ENCODE measurements at places on chromosomes 6 and 20.

- no peak for DNase-seq
Measured at GRCh38 chr20:50188879-50189680, 1.6 kb upstream of the CEBPB start.

DNA sequence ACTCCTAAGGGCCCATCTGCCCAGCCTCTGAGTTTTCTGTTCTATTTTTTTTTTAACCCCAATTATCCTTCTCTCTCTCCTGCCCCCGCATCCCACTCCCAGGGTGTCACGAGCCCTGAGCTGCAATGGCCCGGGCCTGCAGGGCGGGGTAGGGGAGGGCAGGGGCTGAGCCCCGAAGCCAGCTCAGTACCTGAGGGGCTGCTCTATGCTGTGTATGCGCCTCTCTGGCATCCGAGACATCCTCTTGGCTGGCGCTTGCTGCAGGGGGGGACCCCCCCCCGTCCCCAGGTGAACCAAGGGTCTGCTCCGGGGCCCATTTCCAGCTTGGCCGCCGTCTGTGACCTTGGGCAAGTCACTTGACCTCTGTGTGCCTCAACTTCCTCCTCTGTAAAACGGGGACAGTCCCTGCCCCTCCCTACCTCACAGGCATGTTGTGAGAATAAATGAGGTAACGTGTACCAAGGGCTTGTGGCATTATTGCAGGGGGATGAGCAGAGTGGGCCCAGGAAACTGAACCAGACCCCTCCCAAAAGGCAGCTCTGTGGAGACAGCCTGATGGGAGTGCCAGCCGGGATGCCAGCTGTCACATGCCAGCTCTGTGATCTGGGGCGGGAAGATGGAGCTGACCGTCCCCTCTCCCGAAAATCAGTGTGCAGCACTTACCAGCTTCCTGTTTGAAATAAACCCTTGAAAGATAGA is 13.0 kb upstream of the MYL9 start:
- DNase-seq = no peak

DNA sequence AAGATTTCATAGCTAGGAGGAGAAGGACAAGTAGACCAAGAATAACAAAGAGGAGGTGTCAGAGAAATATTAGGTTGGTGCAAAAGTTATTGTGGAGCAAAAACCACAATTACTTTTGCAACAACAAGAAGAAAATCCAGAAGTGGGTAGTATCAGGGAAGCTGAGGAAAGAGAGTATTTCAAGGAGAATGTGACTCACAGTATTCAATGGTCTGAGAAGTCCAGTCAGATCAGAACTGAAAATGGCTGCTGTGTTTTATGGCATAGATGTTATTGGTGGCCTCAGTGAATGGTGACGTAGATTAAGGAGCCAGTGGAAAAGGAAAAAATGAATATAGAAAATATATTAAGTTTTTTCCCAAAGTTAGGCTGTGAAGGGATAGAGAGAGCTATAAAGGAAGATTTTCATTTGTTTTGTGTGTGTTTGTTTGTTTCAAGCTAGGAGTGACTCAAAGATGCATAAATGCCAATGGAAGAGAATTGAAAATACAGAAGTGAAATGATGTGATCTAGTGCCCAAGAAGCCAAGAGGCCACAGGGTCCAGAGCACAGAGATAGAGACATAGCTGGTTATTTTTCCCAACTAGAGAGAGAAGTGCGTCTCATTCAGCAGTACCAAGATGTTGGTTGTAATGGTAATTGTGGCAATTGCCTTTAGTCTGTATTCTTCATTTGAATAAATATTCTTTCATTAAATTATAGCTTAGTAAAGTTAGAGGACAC is 112.8 kb downstream of the ADTRP start:
- DNase-seq = no peak

DNA sequence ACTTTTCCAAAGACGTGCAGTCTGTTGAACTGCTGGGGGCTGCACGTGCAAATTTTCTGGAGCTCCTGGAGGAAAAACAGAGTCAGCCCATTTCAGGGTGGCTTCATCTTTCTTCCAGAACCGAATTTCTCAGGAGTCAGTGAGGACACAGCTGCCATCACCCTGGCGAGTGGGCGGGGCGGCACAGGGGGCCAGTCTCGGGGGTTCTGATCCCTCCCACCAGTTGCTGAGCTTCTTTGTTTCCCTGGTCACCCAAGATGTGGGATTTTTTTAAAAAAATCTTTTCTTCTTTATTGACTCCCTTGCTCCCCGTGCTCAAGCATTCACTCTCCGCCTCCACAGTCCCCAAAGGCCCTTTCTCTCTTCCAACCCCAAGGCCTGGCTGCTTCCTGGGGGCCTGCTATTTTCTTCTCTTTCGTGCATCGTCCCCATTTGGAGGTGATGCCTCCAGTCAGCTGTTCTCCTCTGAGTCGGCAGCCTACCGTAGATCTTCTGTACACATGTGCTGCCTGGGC is 8.9 kb downstream of the C6orf118 start:
- DNase-seq = no peak

DNA sequence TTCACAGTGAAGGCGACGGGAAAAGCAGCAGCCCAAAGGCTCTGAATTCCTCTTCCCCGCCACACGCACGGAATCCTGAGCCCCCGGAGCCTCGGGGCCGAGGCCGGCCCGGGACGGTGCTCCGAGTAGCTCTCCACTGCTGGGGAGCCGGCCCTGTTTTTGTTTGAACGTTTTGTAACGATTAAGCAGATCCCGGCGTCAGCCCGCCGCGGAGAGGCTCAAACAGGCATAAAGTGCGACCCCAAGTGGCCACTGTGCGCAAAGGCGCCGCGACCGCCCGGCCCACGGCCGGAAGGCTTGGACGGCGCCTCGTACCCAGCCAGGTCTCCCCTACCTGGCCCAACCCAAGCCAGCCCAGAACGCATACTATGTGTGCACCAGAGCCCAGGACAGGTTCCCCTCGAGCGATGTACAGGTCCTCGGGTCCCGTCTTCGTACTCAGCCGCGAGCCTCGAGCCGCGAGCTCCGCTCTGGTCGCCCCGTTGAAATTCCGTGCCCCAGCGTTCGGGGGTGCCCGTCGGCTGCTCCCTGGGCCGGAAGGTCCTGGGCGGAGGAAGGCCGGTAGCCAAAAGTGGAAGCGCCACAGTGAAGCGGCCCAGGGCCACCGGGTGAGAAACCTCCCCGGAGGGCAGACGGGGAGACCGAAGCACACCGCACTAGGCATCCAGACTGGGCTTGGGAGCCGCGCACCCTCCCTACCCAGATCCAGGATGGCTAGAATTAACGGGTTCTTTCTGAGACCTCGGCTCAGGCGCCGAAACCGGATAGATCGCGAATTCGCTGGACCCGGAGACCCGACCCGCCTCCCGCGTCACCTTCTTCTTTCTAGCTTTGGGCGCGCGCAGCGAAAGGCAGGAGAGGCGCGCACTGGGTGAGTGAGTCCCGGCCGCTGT is 1.2 kb upstream of the MAFB start:
- DNase-seq = no peak

DNA sequence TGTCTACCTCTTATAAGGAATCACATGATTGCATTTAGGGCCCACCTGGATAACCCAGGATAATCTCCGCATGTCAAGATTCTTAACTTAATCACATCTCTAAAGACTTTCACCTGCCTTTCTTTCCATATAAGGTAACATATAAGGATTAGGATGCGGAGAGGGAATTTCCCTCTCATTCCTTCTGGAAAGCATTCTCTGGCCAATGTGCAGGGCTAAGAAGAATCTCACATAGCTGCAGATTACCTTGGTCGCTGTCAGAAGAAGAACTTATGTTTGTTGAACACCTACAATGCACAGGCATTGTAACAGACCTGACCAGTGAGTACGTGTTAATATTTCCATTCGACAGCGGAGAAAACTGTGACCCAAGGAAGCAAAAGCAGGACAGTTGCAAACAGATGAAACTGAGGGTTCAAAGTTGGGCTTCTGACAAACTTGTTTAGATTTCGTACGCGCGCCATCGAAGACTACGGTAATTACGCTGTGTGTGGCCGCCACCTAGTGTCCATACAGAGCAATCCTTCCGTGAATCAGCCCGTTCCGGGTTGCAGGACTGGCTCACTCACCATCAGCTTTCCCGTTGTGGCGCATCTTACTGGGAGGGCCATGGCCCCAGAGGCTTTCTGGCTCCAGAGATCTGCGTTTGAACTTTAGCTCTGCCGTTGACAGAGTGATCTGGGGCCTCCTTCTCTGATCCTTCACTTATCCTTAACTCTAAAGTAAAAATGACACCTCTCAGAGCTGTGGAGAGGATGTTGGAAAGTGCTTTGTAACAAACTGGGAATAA is 9.5 kb downstream of the C20orf202 start:
- DNase-seq = no peak

DNA sequence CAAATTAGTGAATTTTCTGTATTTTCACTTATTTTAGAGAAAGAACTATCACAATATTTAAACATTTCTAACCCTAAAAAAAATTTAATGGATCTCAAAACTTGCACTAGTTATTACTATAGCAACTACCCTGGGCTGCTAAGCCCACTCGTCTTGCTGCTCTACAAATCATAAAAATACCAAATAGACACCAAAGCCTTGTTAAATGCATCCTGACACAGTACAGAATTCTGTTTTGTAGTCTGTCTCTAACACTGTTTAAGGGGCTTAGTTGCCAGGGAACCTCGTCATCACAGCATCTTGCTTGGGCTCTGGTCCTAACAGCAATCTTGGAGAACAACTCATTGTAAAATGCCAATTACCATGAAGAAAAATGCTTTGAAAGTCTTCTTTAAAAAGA is 56.9 kb upstream of the MBOAT1 start:
- DNase-seq = no peak

DNA sequence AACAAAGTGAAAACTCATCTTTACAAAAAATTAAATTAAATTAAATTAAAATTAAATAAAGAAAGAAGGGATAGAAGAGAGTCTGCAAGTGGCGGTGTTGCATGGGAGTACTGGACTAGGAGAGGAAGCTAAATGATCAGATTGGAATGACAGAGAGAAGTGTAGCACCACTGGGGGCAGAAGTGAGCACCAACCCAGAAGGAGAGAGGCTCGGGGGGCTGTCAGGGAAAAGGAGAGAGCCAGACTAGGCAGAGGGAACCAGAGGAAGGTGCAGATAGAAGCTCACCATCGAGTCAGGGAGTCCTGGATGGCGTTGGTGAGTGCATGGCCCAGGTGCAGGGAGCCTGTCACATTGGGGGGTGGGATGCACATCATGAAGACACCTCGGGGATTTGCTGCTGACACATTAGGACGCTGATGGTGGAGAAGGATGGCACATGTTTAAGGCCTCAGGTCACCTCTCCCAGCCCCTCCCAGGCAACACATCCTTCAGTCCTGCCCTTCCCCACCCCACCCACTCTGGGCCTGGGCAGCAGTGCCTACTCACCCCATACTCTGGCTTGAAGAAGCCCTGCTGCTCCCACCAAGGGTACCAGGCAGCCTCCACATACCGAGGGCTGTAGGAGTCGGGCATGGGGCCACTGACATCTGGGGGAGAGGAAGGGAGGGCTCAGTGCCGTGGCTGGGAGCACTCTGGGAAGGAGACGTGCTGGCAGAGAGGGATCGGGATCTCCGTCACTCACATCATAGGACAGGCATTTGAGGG is 4.0 kb downstream of the VARS1 start:
- no peak for DNase-seq

- DNase-seq = no peak
Measured at GRCh38 chr20:36852187-36852586, 23.8 kb upstream of the TLDC2 start.

DNA sequence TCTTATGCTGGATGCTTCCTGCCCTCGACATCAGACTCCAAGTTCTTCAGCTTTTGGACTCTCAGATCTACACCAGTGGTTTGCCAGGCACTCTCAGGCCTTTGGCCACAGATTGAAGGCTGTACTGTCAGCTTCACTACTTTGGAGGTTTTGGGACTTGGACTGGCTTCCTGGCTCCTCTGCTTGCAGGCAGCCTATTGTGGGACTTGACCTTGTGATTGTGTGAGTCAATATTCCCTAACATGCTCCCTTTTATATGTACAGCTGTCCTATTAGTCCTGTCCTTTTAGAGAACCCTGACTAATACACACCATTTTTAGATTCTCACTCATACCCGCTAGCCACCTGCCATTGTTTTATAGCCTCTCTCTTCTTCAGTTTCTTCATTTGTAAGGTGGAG is 382.1 kb upstream of the TSHZ2 start:
- no peak for DNase-seq

- DNase-seq = no peak
Measured at GRCh38 chr6:159121486-159121885, 47.7 kb upstream of the FNDC1 start.

DNA sequence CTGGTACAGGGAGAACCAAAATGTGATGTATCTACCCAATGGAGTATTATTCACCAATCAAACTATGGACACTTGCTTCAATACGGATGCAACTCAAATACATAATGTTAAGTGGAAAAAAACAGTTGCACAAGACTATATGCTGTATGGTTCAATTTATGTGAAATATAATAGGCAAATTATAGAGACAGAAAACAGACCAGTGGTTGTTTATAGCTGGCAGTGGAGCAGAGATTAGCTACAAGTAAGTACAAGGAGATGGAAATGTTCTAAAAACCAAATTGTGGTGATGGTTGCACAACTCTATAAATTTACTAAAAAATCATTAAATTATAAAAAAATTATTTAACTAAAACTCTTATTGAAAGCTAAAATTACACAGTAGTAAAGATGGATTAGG is 113.2 kb downstream of the PRDM1 start:
- DNase-seq = no peak

DNA sequence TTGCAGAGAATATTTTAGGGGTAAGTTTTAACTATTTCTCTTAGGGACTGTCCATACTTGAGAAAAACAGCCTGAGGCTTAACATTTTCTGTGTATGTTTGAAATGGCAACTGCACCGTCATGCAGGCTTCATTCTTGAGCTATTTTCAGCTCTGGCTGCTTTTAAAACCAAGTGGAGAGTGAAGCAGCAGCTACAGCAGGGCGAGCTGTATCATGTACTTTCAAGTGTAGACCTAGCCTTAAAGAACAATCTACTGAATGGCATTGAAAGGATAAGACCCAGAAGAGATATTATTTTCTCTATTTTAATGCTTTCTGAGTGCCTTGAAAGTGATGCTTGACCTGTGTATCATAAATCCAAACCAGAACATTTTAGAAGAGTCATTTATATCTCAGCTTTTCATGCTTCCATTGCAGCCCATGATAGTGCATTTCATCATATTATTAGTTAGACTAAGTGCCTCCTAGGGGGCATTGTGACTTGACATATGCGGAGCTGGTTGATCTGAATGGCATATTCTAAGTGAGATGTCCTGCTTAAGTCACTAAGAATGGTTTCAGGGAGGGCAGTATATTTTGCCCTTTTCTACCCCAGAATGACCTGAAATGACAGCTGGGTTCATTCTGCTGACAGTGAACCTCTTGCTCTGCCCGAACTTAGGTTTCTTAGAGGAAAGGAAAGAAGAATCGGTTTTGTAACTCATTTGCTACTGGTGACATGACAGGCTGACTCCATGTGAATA is 85.3 kb downstream of the NKAIN2 start:
- DNase-seq = no peak

- no peak for DNase-seq
Measured at GRCh38 chr20:48404598-48404997, 423.2 kb downstream of the PREX1 start.

GRCh38 chr20:8808202-8808535 is 260.7 kb upstream of the PLCB4 start:
- no peak for DNase-seq

DNA sequence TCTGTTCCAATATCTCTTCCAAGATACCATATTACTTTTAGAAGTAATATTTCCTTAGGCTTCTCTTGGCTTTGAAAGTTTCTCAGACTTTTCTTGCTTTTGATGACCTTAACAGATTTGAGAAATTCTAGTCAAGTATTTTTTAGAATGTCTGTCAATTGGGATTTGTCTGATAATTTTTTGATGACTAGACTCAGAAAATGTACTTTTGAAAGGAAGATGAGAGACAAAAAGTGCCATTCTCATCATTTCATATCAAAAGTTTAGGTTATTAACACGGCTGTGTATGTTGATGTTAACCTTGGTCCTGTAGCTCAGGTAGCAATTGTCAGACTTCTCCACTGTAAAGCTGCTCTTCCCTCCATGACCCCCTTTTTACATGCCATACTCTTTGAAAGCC is 651.5 kb downstream of the EYS start:
- DNase-seq = no peak

All from vagina (tissue), 2 donors.